ENCODE measurements at places on chromosomes 5 and 9.

DNA sequence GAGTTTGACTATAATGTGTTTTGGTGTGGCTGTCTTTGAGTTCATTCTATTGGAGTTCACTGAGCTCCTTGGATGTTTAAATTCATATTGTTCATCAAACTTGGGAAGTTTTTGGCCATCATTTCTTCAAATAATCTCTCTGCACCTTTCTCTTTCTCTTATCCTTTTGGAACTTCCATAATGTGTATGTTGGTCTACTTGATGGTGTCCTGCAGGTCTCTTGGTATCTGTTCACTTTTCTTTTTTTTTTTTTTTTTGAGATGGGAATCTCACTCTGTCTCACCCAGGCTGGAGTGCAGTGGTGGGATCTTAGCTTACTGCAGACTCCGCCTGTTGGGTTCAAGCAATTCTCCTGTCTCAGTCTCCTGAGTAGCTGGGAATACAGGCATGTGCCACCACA is 27.7 kb downstream of the PKD2L2 start:
- no peak for DNase-seq

- DNase-seq: peak; percentile 9
Measured at GRCh38 chr9:72305102-72305546, 59.9 kb downstream of the ZFAND5 start.

- DNase-seq: peak; percentile 38
Measured at GRCh38 chr5:88675708-88676636, 207.0 kb downstream of the MEF2C start.

- no peak for DNase-seq
Measured at GRCh38 chr9:91571036-91571435, 147.4 kb upstream of the NFIL3 start.

DNA sequence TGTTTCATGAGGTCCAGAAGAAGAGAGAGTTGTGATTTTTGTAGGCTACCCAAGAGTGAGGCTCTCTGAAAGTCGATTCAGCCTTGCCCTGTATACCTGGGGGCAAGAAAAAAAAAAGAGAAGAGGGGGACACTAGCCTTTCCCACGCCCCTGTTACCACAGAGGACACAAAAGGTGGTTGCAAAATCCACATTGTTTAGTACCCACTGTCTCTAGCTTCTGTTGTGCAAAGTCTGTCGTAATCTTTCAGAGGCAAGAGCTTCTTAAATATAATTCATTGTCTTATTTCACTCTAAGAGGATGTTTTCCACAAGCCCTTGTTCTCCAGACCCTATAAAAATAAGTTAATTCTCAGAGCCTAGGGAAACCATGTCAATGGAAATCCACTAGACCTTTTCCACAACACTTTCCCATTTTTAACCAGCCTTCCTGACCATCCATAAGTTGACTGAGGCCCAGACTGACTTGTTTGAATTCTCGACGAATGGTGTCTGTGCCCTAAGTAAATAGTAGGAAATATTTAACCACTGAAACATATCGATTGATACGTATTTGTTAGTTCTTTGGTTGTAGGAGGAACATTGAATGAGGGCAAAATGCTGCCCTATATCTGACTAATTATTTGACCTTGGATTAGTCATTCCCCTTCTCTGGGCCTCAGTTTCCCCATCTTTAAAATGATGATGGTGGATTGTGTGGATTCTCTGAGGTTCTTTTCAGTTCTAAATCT is 182.7 kb downstream of the PAPPA start:
- DNase-seq: no peak

DNA sequence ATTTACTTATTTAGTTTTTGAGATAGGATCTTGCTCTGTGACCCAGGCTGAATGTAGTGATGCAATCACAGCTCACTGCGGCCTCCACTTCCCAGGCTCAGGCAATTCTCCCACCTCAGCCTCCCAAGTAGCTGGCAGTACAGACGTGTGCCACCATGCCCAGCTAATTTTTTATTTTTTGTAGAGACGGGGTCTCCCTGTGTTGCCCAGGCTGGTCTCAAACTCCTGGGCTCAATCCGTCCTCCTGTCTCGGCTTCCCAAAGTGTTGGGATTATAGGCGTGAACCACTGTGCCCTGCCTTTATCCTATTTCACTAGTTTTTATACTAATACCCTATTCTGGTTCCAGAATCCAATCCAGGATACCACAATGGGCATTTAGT is 6.8 kb downstream of the RPS14 start:
- DNase-seq: peak; percentile 31

DNA sequence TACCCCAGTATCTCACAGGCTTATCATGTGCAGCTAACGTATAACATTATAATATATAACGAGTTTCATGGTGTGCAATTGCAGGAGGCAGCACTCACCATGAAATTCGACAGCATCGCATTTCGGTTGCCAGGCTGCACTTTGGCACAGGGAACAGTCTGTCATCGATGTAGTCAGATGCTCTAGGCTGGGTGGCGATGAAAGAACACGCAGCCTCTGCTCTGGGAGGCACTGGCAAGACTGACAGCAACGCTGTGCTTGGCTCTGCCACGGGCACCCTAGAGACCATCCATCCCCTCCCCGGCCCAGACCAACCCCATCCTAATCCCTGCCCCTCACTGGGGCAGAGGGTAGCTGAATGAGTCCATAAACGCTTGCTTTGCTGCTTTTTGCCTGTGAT is 290.8 kb downstream of the MED10 start:
- DNase-seq: no peak

DNA sequence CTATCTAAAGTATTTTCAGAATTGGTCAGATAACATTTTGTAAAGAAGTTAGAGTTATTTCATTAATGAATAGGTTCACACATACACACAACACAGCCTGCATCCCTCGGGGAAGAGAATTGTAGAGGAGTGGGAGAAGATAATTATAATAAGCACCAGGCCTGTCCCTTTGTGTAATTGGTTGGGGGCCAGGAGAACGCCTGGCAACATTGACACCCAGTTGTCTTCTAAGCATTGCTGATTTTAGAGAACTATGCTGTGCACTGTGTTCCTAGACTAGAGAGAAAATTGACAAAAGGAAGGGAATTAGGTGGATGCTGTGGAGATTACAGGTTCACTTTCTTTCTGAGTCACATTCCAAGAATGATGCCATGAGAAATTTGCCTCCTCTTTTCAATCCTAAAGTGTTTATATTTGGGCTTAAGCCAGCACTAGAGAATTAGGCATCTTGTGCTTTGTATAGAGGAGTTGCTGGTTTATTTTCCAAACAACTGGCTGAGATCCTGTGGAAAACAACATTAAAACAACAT is 247.6 kb downstream of the COX7C start:
- DNase-seq: no peak

GRCh38 chr5:111320953-111321352 is 96.8 kb downstream of the CAMK4 start:
- DNase-seq: no peak
